ENCODE measurements at places on chromosomes 5 and 9.

DNA sequence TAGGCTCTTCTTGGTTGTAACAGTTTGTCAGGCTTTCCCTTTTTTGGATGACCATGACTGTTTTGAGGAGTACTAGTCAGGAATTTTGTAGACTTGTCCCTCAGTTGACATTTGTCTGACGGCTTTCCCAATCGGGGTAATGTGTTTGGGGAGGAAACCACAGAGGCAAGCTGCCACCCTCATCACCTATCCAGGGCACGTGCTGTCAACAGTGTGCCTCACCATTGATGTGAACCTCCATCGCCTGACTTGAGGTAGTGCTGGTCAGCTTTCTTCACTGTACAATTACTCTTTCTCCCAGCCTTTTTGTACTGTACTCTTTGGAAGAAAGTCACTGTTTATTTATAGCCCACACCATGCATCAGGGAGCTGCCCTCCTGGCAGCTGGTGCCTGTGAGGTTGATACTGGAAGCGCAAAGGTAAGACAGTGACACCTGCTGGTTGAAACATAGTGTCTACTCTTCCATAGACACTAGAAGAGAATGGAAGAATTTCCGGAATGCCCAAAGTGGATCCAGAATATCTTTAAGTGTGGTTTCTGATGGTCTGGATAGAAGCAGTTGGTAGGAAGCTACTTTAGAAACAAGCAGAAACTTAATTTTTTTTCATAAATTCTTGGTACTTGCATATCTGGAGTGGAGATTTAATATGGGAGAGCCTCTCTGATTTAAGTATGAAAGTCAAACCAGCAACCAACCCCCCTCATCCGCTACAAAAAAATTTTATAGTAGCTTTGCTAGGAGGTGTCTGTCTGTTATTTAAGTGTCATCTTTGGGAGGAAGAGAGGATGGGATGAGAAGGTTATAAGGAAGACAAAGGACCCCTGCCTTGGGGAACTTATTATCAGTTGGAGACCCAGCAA lies 69.3 kb downstream of the SNX30 start:
- DNase-seq = peak; percentile 70

DNA sequence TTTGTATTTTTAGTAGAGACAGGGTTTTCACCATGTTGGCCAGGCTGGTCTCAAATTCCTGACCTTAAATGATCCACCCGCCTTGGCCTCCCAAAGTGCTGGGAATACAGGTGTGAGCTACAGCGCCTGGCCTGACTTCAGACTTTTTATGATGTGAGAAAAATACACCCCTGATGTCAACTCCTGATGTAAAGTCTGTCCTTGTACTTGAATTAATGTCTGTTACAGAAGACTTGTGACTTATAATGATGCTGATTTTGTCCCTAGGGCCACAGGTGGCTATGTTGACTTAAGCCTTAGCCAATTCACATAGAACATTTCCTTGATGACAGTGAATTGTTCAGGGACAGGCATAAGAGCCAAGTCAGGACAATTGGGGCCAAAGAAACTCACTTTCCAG lies 42.5 kb upstream of the MELK start:
- peak; percentile 48 for DNase-seq

GRCh38 chr5:122874179-122874875 lies 28.9 kb downstream of the SNX24 start:
- DNase-seq = no peak

GRCh38 chr9:134293031-134293521 lies 33.2 kb upstream of the RXRA start:
- DNase-seq = no peak

GRCh38 chr5:82298668-82299067 lies 20.5 kb upstream of the RPS23 start:
- DNase-seq = no peak

DNA sequence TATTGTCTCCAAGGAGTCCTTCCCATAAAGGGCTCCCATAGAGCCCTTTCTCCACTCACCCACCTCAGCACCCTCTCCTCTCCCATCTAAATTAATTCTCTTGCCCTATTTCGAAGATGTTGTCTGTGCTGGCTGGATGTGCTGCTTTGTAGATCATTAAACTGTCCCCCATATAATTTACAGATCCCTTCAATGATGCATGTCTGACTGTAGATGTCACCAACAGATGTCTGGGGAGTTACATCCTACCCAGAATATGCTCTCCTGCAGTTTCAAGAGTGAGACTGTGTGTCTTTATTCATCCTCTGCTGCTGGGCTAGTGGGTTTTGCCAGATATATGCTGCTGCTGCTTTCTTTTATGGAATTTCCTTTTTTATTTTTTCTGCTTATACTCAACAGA lies 351.2 kb downstream of the MLLT3 start:
- no peak for DNase-seq

- no peak for DNase-seq
Observed at GRCh38 chr5:158565017-158565789, 534.5 kb downstream of the EBF1 start.

GRCh38 chr5:135460246-135461033 lies 8.3 kb upstream of the TIFAB start:
- DNase-seq = no peak

DNA sequence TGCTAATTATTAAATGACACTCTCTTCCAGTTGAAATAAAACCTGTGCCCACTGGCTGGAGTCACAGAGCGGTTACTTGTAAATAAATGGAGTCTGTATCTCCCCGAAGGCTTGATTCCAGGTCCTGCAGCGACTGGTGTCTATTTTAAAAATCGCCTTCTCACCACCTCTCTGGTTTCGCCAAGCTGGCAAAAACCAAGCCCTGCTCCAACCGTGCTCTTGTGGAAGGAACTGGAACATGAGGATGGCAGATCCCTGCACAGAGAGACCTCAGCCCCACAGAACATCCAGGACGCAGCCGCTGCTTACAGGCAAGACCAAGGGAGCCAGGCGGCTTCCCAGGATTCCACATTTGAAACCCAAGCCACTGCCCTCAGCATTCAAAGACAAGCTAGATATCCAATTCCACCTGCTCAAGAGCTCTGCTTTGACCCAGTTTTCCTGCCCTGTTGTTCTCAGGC lies 15.0 kb downstream of the SEMA4D start:
- no peak for DNase-seq

GRCh38 chr9:109342878-109343277 lies 22.0 kb upstream of the EPB41L4B start:
- no peak for DNase-seq

- no peak for DNase-seq
Observed at GRCh38 chr5:163089926-163090325, 347.5 kb upstream of the CCNG1 start.

- no peak for DNase-seq
Observed at GRCh38 chr9:90019626-90020025, 414.8 kb downstream of the GADD45G start.

DNA sequence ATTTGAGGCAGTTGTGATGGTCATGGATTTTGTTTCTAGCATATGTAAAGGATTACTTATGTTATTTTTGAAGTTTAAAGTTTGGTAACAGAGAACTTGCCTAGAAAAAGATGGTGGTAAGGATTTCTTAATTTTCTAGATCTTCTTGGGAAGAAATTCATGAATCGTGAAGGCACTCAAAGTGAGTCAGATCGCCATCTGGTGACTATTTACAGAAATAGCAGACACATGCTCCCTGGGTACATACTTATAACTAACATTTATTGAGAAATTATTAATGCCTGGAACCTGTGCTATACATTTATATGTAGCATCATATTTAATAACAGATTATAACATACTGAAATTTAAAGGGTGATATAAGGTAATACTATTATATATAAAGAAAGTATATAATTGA lies 299.7 kb downstream of the IZUMO3 start:
- DNase-seq = no peak

- DNase-seq = no peak
Observed at GRCh38 chr5:98175474-98175873, 598.0 kb upstream of the RGMB start.

- no peak for DNase-seq
Observed at GRCh38 chr5:42718591-42718990, 38.0 kb upstream of the CCDC152 start.

DNA sequence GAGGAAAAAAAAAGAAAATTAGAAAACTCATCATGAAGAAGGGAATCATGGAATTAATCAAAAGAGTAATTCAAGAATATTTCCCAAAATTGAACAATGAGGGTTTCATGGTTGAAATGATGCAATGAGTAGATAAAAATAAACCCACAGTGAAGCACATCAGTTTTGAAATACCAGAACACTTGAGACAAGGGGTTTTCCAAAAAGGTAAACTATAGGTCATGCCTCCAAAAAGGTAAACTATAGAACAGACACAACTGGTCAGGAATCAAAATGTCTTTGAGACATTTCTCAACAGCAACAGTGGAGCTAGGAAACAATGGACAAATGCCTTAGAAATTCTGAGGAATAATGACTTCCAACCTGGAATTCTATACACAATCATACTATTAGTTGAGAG lies 60.2 kb upstream of the PCSK5 start:
- DNase-seq = no peak

DNA sequence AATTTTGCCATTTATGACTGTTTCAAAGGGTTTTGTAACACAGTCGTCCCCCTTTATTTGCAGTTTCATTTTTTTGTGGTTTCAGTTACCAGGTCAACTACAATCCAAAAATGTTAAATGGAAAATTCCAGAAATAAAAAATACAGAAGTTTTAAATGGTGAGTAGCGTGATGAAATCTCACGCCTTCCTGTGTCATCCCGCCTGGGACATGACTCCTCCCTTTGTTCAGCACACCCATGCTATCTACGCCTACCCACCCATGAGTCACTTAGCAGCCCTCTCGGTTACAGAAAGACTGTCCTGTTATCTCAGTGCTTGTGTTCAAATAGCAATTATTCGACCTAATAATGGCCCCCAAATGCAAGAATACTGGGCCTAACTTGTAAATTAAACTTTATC lies 765.3 kb upstream of the ADAMTS16 start:
- no peak for DNase-seq

- no peak for DNase-seq
Observed at GRCh38 chr9:69131682-69132081, 42.4 kb upstream of the TJP2 start.

DNA sequence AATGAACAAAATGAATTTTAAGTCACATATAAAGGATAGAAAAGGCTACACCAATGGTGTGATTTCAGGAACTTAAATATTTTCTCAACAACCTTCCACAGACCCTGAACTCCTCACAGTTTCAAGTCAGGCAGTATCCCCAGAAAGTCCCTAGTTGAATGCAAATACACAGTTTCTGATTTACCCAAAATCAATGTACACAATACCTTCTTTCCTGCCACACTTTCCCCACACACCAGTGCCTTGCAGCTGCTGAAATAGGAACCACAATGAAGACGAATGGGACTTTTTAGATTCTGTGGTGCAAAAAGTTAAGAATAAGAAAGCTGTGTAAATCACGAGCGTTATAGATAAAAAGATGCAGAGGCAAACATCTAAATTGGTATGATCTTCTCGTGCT lies 552.4 kb upstream of the MEF2C start:
- no peak for DNase-seq

DNA sequence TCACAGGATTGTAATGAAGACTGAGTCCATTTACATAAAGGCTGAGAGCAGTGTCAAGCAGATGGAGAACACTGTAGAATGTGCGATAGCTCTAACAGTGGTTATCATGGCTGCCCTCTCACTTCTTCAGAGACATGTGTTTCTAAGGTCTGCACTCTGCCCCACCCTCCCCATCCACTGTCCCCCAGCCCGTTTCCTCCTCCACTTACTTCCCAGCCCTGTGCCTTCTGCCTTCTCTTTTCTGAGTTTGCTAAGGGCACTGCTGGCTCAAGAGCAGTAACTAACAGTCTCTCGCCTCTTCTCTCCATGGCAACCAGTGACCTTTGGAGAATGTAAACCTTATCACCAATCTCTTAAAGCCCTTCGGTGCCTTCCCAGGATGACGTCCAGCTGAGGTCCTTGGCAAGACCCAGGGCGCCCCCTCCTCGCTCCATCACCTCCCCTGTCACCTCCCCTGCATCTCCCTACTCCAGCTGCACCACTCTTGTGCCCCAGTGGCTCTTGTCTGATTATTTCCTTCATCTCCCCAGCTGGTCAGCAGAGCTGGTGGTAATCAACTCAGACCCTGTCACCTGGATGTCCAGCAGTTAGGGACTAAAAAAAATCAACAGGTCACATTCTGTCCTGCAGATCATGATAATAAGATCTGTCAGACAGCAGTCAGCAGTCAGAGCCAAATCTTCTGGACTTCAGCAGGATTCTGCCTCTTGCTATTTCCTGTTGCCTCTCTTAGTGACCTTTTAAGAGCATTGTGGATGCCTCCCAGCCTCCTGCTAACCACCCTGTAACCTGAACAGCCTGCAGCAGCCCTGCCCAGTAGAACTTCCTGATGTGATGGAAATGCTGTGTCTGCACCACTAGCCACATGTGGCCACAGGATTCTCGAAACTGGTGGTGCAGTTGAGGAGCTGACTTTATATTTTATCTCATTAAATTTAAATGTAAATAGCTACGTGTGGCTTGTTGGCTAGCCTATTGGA lies 9.0 kb downstream of the FXN start:
- DNase-seq = no peak

DNA sequence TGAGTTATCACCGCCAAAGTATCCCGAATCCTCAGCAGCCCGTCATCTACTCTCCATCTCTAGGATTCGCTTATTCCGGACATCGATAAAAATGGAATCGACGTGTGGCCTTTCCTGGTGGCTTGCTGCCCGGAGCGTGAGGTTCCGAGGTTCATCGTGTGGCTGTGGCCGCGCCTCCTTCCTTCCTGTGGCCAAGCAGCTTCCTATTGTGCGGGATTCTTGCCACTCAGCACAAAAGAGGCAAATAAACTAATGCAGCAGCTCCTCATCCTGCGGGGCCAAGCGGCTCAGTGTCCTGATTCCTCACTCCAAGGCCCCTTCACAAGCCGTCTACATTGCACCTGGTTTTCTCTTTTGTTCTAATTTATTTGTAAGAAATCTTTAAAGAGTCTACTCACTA lies 800.9 kb downstream of the CDH9 start:
- no peak for DNase-seq

DNA sequence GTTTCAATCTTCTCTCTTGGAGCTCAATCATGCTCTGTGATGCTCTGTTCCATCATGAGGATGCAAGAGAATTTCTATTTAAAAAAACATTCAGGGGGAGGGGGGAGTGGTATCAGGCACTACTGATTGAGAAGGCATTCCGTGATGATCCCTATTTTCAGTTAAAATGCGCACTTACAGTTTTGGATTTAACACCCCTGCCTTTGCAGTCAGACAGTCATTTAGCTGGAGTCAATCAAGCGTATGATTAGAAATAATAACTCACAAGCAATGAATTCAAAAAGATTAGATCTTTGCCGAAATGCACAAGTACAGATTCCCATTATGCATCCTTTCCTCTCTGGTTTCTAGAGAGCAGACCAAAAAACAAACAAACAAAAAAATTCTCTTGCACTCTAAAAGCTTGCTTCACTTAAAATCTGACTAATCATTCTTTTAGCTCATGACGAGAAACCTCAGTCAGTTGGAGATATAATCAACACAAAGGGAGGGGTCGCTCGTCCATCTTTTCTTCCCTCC lies 55.4 kb downstream of the EFNA5 start:
- no peak for DNase-seq

DNA sequence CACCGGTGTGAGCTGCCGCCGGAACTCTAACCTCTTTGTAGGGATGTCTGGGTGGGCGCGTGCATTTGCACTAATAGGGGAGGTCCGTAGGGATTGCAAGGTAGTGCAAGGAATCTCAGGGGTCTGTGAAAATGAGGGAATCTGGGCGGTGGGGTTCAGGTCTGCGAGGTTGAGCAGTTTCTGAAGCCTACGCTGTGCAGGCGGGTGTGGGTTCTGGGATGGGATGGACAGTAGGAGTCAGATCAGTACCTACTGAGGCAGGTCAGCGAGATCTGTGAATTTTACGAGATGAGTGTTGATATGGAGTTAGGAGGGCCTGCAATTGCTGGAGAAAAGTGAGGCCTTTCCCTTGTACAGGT lies 856 bp upstream of the ATOSB start:
- DNase-seq = no peak
